Right lobe of liver (tissue), 6 donors: ENCODE measurements at places on chromosomes 12 and 14. TPM values are rescaled to one million over a fixed set of nuclear protein-coding genes. Genes with fewer than 3 reads are reported as not detected.

DNA sequence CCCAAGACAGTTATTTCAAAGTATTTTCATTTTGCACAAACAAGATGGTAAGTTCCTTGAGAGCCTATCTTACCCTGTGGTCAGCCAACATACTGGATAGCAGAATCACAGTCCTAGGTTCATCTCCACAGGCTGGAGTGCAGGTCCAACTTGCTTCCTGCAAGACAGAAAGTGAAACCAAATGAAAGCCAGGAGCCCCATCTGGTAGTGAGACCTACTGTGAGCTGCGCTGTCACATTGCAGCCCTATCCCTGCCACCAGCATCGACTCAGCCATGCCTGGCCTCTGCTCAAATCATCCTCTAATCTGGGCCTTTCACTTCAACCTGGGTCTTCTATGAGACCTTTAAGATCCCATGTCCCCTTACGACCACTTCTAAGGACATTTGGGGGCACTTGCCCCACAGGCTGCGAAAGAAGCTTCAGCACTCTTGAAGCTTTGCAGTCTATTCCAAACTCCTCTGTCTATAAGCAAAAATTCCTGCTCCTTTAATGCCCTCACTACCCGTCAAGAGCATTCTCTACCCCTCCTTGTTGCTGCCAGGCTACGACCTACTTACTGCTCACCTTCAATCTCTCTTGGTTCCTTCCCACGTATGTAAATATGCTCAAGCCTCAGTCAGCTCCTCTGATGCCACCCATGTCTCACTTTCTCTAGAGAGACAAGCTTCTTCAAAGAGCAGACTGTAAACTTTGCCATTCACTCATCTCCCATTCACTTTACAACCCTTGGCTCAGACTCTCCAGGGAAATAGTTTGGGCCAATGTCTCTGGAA, 55.9 kb upstream of the TSPAN11 start:
- DNase-seq: no peak

DNA sequence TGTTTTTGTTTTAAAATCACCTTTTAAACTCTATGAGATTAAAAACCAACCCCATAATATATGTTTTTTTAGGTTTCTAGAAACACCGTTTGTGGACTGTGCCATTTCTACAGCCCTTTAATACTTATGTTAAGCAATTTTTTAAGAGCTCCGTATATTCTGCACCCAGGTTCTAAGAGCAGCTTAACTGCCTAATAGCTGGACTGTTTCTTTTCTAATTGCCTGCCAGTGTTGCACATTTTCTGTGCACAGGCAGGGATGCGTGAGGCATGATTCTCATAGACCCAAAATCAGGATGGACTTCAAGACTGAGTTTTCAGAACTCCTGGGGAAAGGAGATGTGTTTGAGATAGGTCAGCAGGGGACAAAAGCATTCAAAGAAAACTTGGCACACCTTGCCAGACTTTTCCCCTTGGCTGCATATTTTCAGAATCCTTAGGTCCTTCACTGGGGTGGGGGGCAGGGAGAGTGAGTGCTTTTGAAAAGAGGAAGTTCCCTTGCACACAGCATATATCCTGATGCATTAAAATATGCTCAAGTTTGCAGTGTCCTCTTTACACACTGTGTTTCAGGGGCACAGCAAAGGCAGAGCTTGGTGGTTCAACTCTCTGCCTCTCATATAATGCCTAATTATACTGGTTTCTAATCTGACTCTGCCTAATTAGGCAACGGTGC, 27.9 kb downstream of the TMEM30B start:
- no peak for DNase-seq

SCN8A gene
- 4.7 TPM for total RNA-seq

PLEK2 gene
- 11.4 TPM for total RNA-seq

DNA sequence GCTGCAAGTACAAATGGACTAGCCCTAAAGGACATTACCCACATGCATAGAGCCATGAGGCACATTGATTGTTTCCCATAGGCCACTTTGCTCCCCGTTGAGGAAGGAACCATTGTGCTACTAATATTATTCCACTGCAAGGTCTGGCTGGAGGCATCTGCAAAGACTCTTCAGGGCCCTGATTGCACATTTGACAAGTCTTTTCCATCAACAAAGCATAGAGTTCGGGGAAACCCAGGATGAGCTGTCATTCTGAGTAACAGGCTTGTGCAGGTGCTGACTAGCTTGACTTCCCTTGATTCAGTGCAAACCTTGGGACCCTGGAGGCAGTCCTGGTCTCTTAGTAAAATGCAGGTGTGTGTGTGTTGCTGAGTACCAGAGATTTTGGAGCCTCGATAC, 73.8 kb downstream of the SUSD6 start:
- DNase-seq: no peak

AKAP3 gene
- total RNA-seq: 2.4 TPM

CTSG gene
- total RNA-seq: 2.5 TPM

DNA sequence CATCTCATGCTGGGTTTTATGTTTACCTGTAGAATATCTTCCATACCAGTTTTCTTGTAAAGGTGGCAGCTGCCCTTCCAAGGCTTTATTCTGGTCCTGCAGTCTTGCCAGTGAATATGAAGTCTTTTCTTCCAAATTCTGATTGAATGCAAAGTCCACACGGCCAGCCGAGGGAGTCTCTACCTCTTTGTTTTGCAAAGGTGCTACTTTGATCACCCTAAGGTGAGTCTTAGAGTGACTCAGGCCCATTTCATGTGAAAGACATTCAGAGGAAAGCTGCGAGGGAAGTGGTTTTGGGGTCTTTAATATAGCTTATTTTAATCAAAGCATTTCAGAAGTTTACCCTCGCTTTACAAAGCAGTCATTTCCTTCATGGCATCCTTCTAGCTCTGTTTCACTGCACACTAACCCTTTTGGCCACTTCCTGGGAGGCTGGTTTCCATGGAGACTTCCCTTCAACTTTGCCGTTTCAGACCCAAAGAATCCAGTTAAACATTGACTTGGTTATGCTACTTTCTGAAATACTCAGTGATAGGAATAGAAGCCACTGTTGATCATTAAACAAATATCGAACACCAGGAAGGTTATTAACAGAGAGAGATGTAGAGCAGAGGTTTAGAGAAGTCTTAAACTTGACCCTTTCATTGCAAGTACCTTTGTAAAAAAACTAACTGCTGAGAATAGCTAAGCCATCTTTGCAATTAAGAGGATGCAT, at the start of gene CCDC198:
Gene CCDC198 (minus strand): TSS at position 391 of the 715 bp plus-strand sequence. CDS start 142 bp downstream, at position 249.
- DNase-seq: no peak

GRCh38 chr12:85923767-85924331, 49.8 kb downstream of the NTS start:
- no peak for DNase-seq

- DNase-seq: no peak
Measured at GRCh38 chr14:87687420-87687819, 305.6 kb downstream of the GALC start.

GRCh38 chr12:85423947-85424346, 143.9 kb downstream of the ALX1 start:
- DNase-seq: no peak

FRS2 gene
- 22.3 TPM for total RNA-seq

DNA sequence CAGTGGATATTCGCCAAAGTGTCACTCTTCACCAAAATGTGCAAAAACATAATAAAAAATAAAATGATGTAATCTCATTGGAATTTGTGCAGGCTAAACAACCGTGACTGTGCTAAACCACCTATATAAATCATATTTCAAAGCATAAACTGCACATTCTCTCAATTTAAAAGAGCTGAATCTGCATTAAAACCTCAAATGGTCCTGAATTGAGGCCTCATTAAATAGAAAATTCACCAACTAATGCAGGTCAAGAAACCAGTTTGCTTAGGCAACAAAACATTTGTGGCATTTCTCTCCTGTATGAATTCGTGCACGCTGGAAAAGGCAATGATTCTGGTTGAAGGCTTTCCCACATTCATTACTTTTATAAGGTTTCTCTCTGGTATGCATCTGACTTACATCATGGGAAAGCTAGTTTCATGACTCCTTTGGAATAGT, 80.1 kb upstream of the IFNG-AS1 start:
- no peak for DNase-seq

DNA sequence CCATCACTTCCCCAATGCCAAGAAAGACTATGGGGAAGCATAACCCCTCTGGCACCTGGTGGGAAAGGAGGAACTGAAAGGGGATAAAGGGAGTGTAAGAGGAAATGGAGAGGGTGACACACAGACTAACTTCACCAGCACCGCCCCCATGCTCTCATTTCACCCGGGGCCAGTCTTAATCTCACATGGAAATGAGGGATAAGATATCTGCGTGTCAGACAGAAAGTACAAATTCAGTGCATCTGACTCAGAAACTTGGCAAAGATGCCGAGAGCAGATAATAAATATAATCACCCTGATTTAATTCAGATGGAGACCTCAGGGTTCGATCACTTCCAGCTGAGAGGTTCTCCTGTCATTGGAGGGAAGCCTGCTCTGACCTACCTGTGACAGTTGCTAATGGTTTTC, 191.6 kb downstream of the DUSP6 start:
- DNase-seq: peak; percentile 53

DNA sequence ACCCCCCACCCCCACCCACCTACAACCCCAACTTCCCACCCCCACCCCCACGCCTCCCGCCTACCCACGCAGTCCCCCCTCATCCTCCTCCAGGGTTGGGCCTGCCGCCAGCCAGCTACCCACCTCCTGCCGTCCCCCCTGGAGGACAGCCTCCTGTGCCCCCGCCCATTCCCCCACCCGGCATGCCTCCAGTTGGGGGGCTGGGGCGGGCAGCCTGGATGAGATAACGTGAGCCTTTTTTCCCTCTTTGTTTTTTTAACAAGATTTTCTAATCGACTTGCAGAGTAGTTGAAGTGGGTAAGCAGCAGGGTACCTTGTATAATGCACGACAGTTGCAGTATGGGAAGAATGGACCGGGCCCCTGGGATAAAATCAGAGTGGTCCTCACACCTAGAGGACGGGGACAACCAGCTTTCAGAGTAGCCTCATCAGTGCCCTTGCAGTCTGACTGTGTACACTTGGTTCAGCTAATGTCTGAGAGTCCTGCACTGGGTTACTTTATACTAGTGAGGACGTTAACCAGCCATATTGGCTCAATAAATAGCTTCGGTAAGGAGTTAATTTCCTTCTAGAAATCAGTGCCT, 29.4 kb downstream of the CCNK start:
- DNase-seq: no peak

DNA sequence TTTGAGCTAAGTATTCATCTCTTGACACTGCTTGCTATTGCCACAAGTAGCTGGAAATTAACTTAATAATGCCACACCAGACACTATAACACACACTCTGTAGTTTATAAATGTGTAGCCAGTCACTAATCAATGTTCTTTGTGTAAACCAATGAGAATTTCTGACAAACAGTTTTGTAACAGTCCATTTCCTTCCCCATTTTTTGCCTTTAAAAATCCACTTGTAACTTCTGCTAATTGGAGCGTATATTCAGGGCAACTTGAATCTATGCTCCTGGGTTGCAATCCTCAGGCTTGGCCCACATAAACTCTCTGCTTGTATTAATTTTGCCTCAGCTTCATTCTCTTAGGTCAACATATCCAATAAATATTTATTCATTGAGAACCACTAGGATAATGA, 125.0 kb upstream of the DHRS4 start:
- DNase-seq: no peak

PTGDR gene
- total RNA-seq: 0.50 TPM

RNASE7 gene
- 0.18 TPM for total RNA-seq

DNA sequence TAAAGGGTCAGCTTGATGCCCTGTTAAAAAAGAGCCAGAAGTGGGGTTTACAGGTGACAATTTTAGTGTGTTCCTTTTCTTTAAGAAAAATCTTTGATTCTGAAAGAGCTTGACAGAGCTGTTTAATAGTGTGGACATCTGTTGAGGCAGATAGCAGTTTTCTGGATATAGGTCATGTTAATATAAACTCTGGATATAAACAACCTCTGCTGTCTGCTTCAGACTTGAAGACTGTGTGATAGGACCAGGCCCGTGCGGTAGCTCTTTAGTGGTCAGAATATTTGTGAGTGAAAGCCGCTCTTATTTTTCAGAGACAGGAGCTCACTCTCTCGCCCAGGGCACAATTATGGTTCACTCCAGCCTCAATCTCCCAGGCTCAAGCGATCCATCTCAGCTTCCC, 439.9 kb upstream of the RGS6 start:
- no peak for DNase-seq

GRCh38 chr14:97978341-97978740, 1181.2 kb downstream of the VRK1 start:
- peak; percentile 53 for DNase-seq

MGST1 gene
- 1,267 TPM for total RNA-seq

GRCh38 chr14:34051966-34052657, 101.2 kb upstream of the EGLN3 start:
- DNase-seq: no peak

DNA sequence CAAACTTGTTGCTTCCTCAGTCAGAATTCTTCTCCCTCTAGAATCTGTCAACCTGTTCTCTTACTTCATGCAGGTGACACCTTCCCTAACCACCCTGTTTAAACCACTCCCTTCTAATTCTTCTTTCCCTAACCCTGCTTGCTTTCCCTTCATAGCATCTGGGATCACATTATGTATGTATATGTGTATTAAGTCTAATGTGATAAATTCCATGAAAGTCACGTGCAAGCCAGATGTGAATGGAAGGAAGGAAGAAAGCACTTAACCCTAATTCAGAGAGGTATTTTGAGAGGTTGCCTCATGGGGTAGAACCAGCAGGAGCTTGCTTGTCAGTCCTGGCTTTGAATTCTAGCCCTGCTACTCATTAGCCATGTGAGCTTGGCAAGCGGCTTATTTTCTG, 340.0 kb downstream of the TRHDE start:
- no peak for DNase-seq

OR10G2 gene
- total RNA-seq: not detected

CCNK gene
- 13.1 TPM for total RNA-seq

DNA sequence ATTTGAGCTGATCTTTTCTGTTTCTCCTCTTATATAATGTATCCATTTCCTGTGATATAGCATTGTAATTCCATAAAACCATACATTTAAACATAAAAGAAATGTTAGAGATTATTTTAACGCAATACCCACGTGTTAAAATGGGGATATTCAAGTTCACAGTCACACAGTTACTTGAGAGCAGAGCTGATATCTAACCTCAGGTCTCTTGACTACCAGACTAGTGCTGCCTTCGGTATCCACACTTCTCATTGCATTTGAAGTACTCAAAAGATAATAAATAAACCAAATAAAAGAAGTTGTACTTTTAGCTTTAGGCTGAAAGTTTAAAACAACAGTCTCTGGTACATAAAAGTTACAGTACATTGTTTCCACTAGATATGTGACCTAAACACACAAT, 2.9 kb downstream of the CLECL1 start:
- DNase-seq: no peak
